NCI-H2081 treated with DMSO at 0.1 percent for 48 hours (cell line): ENCODE measurements at places on chromosomes 3 and 15.
A peak's percentile ranks its signal among the peaks of the same experiment; 100 is the strongest.

DNA sequence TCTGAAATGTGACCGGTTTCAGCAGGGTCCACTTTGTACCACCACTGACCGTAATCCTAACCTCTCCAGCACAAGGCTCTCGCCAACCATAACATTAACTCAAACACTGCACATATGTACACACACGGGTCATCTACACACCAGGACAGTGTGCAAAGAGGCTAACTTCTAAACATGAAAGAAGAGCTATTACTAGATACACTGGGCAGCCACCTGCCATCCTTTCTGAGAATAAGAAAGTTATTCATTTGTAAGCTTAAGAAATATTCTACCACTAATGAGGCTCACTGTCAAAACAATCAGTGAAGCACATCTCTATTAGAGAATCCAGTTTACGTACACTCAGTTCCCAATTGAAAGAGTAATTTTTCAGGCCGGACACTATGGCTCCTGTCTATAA is 59.1 kb upstream of the PARL start:
- no peak for DNase-seq

DNA sequence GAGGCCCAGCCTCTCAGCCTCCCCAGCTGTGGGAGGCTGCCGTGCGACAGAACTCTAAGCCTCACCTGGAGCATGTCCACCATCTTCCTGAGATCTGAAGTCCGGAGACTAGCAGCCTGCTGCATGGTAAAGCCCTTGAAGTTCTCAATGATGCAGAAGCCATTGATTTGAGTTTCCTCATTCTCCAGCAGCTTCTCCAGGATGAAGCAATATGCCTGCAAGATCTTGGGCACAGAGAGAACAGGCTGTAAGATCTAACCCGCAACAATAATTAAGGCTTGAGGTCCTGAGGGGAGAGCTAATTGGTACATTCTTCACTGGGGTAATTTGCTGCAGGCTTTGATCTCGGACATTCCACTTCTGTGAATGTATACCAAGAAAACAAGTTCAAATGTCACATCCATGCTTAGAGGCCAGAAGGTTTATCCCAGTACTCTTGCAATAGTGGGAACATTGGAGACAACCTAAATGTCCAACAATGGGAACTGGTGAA is 9.7 kb downstream of the RLBP1 start:
- no peak for DNase-seq

DNA sequence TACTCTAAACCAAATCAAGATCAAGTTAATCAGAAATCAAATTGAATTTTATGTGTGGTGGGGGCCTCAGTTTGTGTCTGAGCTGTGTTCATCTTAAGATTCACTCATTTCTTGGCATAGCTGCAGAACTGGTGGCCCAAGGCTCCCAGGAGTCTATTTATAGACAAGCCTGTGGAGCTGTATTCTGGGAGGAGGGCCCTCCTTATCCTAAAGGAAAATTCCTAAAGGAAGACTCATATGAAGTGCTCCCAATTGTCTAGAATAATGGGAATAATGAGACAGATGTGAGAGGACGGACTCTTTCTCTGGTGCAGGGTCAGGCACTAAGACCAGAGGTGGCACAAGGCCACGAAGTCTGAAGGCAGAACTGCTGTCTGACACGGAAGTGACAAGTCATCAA is 38.9 kb downstream of the C3orf85 start:
- no peak for DNase-seq

DNA sequence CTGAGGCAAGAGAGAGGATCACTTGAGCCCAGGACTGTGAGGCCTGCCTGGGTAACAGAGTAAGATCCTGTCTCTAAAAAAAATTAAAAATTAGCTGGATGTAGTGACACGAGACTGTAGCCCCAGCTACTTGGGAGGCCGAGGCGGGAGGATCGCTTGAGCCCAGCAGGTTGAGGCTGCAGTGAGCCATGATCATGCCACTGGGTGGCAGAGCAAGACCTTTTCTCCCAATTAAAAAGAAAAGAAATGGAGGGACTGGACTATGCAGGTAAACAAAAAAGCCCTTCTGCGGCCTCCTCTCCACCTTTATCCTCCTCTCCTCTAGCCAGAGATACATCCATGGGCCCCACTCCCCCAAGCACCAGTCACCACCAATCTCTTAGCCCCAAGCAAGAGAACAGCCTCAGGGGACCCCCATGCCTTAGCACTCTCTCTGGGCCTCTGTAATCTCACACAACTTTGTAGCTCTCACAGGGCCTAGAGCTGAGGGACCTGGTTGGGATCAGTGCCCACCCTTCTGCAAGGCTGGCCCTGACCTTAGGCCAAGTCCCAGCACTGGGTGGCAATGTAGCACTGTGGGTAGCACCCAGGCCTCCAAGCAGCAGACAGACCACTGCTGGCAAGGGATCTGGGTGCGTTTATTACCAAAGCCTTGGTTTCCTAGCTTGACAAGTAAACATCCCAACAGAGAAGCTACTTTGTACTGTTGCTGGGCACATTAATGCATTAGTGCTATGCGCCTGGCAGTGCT is 43.4 kb downstream of the FAM174B start:
- no peak for DNase-seq

GRCh38 chr3:185328324-185329004 is 34.5 kb upstream of the MAP3K13 start:
- DNase-seq, result no peak

- DNase-seq, result no peak
Measured at GRCh38 chr3:17432236-17432635, 310.2 kb downstream of the TBC1D5 start.

GRCh38 chr3:37990527-37990926 is at the start of gene VILL:
Gene VILL, plus strand, starts transcription at chr3:37990786. Its CDS starts 2,887 bp downstream, at chr3:37993673.
- DNase-seq, result no peak

DNA sequence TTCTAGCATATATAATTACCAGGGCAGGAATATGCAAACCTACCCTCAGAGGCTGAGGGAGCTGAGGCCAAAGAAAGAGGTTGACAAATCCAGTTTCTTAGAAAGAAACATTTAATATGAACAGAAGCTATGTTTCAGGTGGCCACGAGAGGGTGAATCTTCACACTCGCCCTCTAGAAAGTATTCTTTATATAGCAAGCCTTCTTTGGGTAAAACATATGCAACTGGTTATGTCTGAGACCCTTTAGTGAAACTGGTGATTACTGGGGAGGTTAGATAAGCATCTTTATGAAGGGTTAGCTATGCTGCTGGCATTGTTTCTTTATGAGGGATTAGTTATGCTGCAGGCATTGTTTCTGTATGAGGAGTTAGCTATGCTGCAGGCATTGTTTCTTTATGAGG is 50.7 kb upstream of the GOLGA6L2 start:
- peak; percentile 15 for DNase-seq

GRCh38 chr3:158765518-158766205 is 33.4 kb upstream of the RARRES1 start:
- no peak for DNase-seq

DNA sequence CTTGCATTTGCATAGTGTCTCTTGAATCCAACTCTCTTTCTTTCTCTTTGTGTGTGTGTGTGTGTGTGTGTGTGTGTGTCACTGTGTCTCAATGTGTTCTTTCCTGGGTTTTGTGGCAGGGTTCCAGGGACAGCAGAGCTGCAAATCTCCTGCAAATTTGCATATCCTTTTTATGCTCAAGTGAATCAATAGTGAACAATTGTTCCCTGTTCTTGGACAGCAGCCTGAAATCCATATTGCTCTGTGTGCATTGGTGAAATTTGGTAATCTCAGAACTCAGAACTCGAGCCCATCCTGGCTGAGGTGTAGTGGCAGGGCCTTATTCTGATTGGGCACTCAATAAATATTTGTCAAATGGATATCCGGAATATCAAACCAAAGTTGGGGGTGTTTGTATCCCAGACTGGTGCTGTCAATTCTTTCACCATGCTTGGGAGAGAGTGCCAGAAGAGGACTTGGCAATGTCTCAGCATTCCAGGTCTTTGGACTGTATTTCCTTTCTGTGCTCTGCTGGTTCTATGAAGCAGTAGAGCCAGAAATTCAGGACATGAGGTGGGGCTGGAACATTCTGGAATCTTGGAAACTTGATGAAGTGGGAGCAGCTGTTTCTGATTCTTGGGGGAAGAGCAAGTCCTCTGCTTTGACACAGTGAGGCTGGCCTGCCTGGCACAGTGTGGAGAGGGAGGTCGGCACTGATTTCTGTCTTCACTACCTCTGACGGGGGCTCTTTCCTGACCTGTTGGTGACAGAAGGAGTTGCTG is 380.6 kb upstream of the C2CD4B start:
- DNase-seq, result no peak

DNA sequence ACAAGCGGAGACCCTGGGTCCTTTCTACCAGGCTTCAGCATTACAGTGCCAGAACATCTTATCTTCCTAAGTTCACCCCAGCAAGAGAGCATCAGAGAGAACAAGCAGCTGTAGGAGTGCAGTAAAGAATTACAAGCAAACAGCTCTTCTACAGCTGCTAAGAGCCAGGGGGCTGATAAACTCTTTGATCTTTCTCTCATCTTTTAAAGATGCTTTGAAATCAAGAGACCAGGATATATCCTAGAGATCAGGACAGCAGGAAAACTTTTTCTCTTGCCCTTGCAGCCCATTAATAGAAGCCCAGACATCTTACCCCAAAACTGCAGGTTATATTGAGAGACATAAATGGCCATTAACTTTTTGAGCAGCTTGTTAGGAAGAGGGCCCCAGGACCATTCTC is 198.1 kb downstream of the RSL24D1 start:
- no peak for DNase-seq

DNA sequence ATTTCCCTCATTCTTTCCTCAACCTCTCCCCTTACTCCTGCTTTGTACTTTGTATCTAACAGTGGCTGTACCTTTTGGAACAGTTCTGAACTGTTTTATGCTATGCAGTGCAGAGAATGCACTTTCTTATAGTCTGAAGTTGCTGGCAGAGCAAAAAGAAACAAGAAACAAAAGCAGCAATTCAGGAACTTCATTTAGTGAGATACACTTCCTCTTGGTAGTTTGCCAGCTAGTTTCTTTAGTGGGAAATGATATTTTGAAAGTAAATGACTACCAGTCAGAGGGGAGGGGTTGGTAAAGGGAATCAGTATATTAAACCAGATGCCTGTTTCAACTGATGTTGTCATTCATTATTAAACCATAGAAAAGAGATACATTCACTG is 55.0 kb upstream of the CHD2 start:
- no peak for DNase-seq

DNA sequence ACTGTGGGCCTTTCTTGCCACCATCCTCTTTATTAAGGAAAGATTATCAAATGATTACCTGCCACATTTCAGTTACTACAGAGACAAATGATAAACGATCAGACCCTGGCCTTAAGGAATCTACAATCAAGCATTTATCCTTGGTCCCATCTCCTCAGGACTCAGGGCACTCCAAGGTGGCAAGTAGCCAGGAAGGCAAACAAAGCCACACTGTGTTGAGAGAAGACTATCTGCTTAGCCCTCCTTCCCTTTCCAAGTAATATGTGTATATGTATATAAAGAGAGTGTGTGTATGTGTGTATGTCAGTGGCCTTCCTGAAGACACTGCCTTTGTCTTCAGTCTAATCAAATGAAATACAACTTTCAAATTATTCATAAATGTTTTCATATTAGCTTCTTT is 490.1 kb upstream of the ATP11B start:
- no peak for DNase-seq

- no peak for DNase-seq
Measured at GRCh38 chr15:64232400-64232799, 69.6 kb upstream of the PPIB start.

- no peak for DNase-seq
Measured at GRCh38 chr15:38127306-38127771, 125.3 kb upstream of the SPRED1 start.

GRCh38 chr3:43921056-43921648 is 230.4 kb downstream of the ABHD5 start:
- no peak for DNase-seq

GRCh38 chr3:187740421-187741399 is 4.6 kb downstream of the BCL6 start:
- no peak for DNase-seq

- no peak for DNase-seq
Measured at GRCh38 chr15:32646291-32646690, 4.8 kb downstream of the SCG5 start.

GRCh38 chr15:42037656-42038055 is 16.8 kb upstream of the PLA2G4E start:
- peak; percentile 36 for DNase-seq

GRCh38 chr3:149535333-149535685 is 60.8 kb downstream of the TM4SF4 start:
- peak; percentile 81 for DNase-seq

- no peak for DNase-seq
Measured at GRCh38 chr3:98980915-98981596, 79.6 kb upstream of the DCBLD2 start.

DNA sequence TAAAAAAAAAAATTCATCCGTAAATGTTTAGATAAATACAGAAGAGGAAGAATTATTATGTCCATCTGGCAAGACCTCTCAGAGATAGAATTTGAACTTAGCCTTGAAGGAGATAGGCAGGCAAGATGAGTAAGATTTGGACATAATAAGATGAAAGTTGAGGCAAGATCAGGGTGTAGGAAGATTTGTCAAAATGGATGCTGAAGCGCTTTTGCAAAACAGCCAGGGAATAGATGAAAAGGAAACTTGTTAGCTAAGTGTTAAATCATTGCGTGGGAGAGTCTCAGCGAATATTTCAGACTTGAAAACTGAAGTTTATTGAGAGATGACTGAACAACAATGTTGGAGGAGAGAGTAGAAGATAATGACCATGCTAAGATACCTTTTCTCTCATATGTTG is 7.2 kb downstream of the BRK1 start:
- no peak for DNase-seq

DNA sequence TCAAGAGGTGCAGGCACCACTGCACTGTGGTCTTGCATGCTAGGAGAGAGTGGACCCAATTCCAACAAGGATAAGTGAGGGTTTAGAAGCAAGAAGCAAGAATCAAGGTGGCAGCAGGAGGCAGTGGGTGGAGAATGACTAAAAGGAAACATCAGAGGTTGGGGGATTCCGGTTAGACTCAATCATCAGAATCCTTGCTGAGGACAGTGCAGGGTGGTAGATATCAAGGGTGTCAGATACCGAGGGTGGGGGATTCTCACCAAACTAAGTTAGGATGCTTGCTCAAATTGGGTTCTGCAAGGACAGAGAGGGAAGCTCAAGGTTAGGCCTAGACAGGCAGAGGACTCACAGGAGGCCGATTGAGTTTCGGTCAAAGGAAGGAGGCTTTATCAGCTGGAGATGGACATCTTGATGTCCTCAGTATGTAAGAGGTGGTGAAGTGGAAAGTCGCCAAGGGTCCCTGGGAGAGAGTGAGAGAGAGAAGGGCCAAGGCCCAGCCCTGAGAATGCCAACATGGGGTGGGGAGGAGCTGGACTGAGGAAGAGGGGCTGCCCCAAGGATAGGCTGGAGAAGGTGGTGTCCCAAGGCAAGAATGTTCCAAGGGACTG is 102.2 kb downstream of the ARNT2 start:
- DNase-seq, result no peak

GRCh38 chr3:127226457-127226856 is 33.5 kb downstream of the PRR23E start:
- no peak for DNase-seq

DNA sequence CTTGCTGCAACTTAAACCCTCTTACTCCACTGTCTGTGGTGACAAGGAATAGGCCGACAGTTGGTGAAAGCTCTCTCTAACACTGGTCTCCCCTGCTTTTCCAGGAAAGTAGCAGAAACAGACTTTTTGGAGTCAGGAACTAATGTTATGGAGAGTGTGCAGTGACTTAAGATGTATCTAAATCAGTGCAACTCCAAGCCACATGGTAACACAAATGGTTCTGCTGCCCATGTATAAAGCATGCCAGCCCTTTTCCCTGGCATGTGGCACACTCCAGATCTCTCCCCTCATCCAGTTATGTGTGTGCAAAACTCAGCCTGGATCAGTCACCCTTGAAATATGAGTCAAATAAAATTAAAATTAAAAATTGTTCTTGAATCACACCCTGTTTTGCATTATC is 55.4 kb downstream of the SEMA5B start:
- DNase-seq, result no peak

GRCh38 chr3:16364323-16364722 is 99.3 kb downstream of the OXNAD1 start:
- DNase-seq, result no peak
